NCI-H2081 (cell line): ENCODE measurements at places on chromosomes 11 and 22.

DNA sequence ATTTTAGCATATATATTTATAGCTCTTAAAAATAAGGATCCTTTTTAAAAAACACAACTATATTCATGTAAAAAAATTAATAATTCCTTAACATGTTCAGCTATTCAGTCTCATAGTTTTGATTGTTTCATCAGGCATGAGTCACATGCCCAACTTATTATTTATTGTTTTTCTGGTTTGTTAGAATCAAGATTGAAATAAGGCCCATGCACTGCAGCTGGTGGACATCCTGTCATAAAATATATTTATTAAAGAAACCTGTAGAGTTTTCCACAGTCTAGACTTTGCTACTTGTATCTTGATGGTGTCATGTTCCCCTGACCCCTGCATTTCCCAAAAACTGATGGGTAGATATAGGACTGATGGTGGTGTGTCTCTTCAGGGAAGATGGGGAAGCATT lies 77.4 kb downstream of the PARVA start:
- DNase-seq = no peak

- DNase-seq = no peak
Observed at GRCh38 chr11:130778705-130779104, 137.6 kb downstream of the SNX19 start.

DNA sequence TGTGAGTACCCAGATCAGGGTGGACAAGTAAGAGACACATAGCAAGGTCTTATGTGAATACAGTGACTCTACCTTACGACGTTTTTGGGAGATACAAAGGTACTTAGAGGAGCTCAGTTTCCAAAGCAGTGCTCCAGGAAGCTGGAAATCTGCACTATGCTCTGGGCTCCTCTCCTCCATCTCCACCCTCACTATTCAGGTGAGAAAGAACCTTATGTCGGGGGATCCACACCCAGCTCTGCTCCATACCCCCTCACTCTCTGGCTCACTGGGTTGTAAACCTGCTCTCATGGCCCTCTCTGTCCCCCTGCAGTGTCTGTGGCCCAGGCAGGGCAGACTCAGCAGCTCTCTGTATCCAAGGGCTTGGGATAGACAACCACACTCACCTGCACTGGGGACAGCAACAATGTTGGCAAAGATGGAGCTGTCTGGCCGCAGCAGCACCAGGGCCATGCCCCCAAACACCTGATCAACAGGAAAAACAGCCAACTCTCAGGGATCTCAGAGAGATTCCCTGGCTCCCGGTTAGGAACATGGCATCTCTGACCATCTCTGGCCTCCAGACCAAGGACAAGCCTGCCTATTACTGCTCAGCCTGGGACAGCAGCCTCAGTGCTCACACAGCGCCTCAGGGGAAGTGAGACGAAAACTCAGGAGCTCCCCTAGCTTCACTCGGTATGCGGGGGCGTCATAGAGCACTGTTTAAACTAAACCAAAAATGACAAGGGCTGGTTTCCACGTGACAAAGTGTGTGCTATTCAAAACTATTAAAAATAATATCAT lies 60.9 kb upstream of the TOP3B start:
- no peak for DNase-seq

- DNase-seq = no peak
Observed at GRCh38 chr22:39928536-39929520, 27.9 kb downstream of the GRAP2 start.

DNA sequence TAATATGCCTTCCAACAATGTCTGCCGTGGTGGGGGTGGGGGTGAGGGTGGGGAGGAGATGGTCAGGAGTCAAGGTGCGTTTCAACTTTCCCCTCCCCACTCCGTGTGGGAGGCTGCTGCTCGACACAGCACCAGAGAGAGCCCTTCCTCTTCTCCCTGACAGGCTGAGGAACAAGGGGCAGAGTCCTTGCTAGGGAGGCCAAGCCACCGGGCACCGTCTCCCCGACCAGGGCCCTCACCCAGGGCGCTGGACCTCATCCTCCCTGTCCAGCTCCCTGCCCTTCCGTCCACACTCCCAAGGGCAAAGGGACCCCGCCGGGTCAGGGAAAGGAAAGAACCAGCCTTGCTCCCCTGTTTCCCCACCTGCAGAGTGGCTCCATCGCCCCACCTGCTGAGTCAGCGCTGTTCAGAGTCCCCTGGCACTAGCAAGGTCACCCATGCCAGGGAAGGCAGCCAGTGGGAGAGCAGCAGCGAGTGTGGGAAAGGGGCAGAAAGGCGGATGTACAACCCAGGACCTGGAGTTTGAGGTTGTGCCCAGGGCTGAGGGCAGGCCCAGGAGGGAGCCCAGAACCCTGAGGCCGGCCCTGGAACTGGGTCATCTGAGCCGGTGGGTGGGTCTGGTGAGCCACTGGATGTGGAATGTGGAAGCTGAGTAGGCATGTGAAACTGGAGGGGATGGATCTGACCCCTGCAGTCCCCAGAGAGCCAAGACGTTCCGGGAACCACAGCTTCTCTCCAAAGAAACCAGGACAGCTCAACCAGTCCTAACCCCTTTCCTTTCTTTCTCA lies 47.2 kb downstream of the BUD13 start:
- no peak for DNase-seq

- DNase-seq = peak; percentile 68
Observed at GRCh38 chr22:44586999-44587736, 89.1 kb upstream of the RTL6 start.

DNA sequence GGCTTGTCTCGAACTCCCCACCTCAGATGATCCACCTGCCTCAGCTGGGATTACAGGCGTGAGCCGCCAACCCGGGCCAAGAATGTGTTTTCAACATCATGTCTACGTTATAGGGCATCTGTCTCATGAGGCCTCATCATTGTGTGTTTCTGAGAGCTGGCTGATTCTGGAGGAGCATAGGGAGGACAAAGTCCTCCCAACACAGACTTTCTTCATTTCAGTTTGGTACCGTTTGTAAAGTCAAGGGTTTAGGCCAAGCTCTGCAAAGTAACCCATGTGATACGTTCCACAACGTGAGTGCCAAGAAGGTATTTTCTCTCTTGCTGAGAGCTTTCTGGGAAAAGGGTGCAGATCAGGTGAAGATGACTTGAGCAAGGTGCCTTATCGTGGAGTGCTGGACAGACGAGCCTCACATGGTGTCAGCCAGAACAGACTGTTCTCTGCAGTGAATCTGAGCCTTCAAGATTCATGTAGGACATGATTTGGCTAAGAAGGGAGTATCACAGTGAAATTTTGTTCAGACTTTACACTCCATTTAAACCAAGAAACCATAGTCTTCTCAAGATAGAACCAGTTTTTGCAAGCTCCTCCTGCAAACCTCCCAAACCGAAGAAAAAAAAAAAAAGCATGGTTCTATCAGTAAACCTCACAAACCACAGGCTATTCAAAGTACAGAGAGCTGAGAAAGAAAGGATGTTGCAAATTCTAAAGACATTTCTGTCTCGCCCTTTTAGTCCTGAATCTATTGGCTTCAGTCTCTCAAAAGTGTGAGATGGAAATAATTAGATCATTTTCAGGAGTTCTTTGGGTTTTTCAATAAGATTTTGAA lies 71.7 kb downstream of the DBX1 start:
- no peak for DNase-seq

DNA sequence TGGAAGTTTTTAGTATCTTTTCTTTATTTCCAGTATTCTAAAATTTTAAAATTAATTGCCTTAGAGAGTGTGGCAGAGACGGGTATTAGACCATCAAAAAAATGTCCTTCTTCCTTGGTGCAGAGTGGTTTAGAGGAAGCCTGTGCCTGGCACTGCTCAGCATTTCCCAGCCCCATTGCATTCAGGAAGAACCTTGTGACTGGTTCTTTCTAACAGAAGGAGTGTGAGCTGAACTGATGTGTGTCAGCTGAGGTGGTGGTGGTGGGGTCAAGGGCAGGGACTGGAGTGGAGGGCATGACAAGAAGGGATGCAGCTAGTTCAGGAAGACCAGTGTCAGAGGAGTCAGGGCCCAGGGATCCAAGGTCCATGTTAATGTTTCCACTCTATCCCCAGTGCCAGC lies 58.7 kb upstream of the FDX1 start:
- DNase-seq = no peak

- no peak for DNase-seq
Observed at GRCh38 chr22:49233507-49234100, 594.1 kb downstream of the BRD1 start.

- DNase-seq = no peak
Observed at GRCh38 chr22:47303161-47303890, 540.9 kb downstream of the TBC1D22A start.

GRCh38 chr11:532986-533585 lies 2.3 kb downstream of the HRAS start:
- no peak for DNase-seq

DNA sequence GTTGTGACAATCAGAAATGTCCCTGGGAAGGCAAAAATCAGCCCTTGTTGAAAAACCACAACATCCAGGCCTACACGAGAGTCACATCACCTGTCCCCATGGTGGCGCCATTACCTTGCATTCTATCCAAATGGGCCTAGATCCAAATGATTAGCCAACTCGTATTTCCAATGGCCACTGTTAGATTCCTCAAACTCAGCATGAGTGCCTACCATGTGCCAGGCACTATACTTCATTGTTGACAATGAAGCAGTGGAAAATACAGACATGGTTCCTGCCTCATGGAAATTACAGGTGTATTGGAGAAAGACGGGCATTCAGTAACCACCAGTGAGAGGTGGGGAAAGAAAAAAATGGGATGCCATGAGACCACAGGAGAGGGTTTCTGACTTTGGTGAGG lies 29.8 kb upstream of the CREB3L1 start:
- peak; percentile 92 for DNase-seq

DNA sequence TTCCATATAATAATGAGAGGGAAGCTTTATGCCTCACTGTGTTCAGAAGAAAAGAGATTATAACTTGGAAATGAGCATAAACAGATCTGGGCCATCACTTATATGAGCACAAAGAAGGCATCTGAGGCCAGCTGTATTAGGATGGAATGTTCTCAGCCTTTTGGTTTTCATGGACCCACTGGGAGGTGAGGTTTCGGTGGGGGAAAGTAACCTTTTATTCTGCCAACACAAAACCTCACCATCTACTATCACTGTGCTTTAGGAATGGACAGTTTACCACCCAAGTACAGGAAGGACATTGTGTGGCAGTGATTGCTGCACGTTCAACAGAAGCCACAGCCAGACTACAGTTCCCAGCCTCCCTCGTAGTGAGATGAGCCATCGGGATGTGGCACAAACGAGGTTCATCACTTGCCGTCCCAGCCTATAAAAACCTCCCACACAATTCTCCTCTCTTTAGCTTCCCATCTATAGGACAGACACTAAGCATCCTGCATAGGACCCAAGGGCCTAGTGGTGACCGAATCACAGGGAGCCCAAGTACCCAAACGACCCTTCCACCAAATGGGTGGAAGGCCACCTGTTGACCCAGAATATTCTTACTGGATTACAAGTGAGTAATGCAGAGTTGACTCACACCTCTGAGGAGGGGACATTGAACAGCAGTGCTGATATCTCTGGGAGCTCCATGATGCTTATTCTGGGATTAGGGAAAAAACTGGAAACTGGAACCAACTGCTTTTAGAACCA lies 121.5 kb upstream of the RAG2 start:
- DNase-seq = no peak

DNA sequence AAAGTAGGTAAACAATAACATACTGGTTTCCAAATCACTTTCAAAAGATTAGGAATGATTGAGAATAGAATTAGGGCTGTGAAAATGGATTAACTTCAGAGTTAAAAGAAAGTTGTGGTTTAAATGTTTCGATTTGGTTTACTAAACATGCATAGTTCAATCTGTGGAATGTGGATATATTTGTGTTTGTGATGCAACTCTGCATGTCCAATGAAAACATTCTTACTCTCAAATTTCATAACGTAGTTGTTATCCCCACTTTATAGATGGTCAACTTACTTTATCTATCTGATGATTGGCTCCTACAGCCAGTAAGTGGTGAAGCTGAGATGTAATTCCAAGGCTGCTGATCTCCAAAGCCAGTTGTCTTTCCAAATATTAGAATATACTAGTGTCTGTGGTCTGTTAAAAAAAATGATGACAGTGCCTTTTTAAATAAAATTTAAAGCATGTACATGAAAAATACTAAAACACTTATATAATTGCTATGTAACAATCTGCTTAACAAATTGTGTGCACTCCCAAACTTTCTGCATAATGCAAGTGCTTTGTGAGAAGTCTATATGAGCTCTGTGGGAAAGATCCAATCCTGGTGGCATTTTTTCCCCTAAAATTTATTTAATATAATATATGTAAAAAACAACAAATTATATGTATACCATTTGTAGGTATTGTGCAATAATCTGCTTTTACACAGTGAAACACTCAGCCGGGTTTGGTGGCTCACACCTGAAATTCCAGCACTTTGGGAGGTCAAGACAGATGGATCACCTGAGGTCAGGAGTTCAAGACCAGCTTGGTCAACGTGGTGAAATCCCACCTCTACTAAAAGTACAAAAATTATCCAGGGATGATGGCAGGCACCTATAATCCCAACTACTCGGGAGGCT lies 9.7 kb upstream of the SIK3 start:
- DNase-seq = no peak

DNA sequence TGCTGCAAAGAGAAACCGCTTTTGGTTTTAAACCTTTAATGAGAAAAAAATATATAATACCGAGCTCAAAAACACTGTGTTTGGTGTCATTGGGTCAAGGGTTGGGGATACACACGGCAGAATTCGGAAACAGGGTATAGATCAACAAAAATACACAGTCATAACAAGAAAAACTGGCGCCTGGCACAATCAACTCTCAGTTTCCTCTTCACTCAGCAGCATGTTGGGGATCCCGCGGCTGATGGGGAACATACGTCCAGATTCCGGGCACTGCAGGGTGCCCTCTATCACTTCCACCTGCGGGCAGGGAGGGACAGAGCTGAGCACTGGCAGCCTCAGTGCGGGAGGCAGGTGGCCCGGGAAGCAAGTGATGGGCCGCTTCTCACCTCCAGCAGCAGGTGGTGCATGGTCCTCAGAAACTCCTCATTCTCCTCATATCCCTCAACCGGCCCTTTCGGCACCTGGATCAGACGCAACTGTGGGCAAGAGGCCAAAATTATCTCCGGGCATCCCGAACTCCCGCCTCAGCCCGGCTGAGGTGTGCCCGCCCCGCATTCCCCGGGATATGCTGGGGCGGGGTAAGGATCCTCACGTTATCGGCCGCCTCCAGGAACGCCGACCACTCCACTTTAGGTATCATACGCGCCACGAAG lies 561 bp downstream of the TRMT112 start:
- peak; percentile 63 for DNase-seq

DNA sequence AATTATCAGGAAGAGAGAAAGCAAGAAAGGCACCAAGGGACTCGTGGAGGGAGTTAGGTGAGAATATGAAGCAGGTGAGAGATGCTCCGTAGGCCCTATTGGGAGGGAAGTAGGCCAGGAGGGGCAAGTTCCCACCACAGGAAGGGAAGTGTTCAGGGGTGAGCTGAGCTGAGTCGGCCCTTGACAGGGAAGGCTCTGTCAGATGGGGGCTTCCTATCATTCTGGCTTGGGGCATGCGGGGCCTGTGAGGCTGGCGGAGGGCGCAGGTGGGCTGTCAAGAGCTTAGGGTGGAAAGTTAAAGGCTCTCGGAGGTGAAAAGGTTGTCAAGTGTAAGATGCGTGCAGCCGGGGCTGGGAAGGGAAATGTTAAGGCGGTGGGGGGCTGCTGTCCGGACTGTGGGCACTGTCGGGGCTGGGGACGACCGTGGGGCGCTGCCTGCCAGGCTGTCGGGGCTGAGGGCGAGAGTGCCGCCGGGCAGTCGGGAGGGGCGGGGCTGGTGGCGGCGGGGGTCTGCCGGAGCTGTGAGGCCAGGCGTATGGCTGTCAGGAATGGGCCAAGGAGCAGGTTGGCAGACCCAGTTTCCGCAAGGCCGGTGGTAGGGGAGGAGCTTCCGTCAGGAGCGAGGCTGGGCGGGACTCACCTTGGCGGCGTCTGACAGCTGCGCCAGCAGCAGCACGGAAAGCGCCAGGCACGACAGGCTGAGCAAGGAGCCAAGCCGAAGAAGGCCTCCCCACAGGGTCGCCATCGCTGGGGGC lies 496 bp downstream of the TMEM9B start:
- DNase-seq = peak; percentile 82
